T-helper 22 cell (primary cell): ENCODE measurements at places on chromosomes 4 and X.

DNA sequence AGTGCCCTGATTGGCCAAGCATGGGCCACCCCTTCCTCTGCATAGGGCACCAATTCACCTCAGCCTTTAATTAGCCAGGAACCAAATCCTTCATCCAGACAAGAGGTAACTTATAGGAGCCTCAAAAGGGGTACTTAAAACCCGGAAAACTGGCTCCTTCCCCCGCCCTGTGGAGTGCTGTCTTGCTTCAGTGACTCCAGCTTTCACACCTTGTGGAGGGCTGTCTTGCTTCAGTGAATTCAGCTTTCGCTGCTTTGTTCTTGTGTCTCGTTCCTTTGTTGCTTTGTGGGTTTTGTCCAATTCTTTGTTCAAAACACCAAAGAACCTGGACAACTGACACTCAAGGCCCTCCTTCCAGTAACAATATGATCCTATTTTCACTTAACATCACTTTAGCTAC, 82.2 kb upstream of the FRG1 start:
- DNase-seq: no peak

DNA sequence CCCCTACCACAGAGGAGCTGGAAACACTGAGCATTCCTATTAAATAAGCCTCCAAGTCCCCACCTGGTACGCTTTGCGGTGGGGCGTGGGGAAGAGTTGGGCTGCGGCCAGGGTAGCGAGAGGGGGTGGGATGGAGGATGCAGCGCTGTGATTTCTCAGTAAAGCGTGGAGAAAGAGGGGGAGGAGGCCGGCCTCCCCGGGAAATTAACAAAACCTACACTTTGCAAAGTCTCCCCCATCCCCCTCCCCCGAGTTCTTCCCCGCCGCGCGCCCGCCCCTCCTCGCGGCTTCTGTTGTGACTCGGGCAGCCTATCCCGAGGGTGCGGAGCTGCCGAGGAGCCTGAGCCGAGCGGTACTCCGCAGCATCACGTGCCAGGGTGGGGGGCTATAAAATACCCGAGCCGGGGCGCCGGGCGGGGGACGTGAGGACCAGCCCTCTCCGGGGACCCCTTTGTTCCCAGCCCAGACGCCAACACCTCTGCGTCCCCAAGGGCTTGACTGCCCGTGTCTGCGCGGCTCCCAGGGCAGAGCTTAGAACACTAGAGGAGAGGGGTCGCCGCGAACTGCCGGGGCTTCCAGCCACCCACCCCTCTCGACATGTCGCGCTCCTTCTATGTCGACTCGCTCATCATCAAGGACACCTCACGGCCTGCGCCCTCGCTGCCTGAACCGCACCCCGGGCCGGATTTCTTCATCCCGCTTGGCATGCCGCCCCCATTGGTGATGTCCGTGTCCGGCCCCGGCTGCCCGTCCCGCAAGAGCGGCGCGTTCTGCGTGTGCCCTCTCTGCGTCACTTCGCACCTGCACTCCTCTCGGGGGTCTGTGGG, at the start of gene GSX2:
TSS of gene GSX2 (plus strand) at position 416 of the 827 bp plus-strand sequence. CDS start at position 598, 182 bp downstream.
- DNase-seq: no peak

- no peak for DNase-seq
These were observed 25.2 kb downstream of the TIGD2 start for GRCh38 chr4:89136525-89136924.

DNA sequence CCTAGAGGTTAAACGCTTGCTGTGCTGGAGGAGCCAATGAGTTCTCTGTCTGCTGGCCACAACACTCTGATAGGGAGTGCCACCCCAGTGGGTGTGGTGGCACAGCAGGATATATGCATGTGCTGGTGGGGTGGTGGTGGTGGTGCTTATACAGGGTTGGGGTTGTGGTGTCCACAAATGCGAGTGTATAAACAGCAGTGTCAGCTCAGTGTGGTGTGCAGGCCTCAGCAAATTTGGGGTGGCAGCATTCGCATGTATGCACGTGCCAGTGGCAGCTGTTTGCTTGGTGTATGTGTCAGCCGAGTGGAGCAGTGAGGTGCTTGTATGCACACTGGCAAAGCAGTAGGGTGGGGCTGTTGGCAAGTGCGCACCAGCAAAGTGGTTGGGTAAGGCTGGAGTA, 157.4 kb downstream of the FAM47A start:
- DNase-seq: no peak

- no peak for DNase-seq
These were observed 48.9 kb upstream of the PPARGC1A start for GRCh38 chr4:23938796-23939195.

DNA sequence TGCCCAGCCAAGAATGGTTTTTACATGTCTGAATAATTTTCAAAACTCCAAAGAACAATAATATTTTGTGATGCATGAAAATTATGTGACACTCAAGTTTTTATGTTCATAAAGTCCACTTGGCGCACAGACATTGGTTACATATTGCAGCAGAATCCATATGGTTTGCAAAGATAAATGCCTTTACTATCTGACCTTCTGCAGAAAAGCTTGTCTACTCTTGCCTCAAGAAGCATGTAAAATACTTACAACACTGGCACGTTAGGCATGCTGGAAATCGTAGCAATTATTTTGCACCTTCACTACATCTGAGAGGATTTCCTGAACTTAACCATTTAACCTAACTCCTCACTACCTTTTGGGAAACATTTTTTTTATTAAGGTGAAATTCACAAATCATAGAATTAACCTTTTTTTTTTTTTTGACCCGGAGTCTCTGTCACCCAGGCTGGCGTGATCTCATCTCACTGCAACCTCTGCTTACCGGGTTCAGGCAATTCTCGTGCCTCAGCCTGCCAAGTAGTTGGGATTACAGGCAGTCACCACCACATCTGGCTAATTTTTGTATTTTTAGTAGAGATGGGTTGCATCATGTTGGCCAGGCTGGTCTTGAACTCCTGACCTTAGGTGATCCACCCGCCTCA, 3.5 kb upstream of the XG start:
- DNase-seq: no peak

DNA sequence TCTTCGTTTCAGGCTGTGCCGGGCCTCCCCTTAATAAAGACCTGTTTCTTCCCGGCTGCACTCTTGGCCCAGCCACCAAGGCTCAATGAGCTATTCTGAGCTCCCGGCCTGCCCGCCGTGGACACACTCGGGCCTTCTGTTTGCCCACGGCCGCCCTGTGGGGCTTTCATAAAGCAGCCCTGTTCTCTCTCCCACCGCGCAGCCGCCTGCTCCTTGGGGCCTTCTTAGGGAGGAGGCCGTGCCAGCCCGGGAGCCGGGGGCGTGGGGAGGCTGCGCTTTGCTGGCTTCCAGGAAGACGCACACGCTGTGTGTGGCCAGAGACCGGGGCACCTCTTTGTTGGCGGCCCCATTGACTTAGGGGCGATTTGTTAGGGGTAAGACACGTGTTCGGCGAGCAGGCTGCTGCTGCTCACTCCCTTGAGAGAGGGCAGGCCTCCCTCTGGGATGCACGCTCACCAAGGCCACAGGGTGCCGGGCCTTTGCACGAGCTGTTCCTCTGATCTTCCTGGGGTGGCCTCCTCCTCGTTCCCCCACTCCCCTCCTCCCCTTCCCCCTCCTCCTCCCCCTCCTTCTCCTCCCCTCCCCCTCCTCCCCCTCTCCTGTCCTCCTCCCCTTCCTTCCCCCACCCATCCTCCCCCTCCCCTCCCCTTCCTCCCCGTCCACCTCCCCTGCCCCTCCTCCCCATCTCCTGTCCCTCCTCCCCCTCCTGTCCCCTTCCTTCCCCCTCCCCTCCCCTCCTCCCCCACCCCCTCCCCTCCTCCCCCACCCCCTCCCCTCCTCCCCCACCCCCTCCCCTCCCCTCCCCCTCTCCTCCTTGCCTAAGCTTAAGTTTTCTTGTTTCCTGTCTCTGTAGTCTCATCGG, 11.3 kb downstream of the BLOC1S4 start:
- no peak for DNase-seq

GRCh38 chr4:171719691-171720090, 93.5 kb upstream of the GALNTL6 start:
- DNase-seq: no peak

DNA sequence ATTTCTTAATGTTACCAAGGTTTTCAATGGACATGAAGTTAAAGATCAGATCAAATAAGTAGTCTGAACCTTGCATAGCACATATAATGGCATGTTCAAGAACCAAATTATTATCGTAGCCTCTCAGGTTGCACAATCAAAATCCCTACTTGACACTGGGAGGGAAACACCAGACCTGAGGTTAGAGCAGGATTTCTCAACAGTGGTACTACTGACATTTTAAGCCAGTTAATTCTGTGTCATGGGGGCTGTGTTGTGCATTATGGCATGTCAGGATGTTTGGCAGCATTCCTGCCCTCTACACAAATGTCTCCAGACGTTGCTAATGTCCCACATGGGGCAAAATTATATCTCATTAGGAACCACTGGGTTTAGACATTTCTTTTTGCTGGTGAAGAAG, 20.8 kb downstream of the RLIM start:
- DNase-seq: no peak

- no peak for DNase-seq
These were observed 87.2 kb downstream of the GPR174 start for GRCh38 chrX:79231662-79232061.

DNA sequence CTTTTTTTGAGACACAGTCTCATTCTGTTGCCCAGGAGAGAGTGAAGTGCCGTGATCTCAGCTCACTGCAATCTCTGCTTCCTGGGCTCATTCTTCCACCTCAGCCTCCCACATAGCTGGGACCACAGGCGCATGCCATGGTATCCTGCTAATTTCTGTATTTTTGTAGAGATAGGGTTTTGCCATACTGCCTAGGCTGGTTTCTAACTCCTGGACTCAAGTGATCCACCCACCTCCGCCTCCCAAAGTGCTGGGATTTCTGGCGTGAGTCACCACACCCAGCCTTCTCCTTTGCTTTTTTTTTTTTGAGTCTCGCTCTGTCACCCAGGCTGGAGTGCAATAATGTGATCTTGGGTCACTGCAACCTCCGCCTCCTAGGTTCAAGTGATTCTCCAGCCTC, 94.1 kb downstream of the PDS5A start:
- no peak for DNase-seq

GRCh38 chr4:121877041-121877773, 6.9 kb upstream of the BBS7 start:
- DNase-seq: no peak

GRCh38 chr4:85081196-85081595, 114.7 kb upstream of the WDFY3 start:
- no peak for DNase-seq

DNA sequence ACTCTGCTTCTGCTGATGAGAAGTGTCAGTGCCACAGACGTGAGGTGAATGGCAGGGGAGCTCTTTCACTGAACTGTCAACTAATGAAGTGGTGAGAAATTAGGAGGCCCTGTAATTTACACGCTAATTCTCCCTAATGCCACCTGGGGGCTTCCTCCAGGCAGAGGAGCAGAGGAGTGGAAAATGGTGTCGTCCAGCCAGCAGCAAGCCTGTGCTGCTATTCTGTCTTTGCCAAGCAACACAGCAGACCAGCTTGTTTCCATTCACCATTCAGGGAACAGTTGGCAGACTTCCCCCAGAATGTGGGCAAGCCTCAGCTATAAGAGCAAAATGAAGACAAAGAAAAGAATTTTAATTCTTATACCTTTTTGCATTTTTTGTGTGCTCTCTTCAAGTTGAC, 245.2 kb upstream of the TET2 start:
- DNase-seq: no peak

- DNase-seq: no peak
These were observed 100.9 kb downstream of the CXXC4 start for GRCh38 chr4:104393655-104394324.

GRCh38 chrX:18973527-18974192, 10.3 kb downstream of the PHKA2 start:
- no peak for DNase-seq

DNA sequence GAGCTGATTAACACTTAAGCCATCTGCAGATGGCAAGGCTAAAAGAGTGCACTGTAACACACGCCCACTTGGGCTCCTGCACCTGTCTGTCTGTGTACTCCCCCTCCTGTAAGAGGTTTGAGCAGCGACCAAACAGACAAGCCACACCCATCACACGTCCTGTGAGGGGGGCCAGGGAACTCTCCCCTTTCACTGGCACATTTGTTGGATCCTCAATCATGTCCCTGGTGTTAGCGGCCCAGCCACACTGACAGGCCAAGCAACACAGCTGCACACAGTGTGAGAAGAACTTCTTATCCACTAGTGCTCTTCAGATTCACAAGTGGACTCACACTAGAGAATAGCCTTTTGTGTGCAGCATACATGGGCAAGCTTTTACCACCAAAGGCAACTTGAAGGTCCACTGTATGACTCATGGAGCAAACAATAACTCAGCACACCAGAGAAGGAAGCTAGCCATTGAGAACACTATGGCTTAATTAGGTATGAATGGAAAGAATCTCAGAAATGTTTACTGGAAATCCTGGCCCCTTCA, 29.1 kb upstream of the UTP14A start:
- no peak for DNase-seq

GRCh38 chrX:76821276-76821675, 393.8 kb downstream of the MAGEE1 start:
- DNase-seq: no peak

GRCh38 chrX:37644381-37645305, 40.9 kb upstream of the XK start:
- no peak for DNase-seq

DNA sequence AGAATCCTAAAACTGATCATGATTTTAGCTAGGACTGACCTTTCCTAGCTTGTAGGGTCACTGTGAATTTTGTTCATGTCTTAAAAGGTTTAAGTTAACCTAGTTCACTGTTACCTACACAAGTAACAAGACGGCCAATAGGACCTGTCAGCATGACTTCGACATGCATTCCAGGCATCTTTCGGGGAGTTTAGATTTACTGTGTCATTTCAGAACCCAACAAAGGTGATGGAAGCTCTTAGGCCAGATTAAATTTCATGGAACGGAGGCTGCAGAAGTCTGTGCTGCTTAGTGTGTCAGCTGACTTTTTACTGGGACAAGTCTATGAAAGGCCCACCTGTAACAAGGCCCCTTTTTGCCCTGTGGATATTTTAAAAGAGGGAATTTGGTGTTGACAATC, 93.1 kb downstream of the GATB start:
- DNase-seq: no peak

- DNase-seq: no peak
These were observed 257.1 kb downstream of the BANK1 start for GRCh38 chr4:102047616-102048015.

DNA sequence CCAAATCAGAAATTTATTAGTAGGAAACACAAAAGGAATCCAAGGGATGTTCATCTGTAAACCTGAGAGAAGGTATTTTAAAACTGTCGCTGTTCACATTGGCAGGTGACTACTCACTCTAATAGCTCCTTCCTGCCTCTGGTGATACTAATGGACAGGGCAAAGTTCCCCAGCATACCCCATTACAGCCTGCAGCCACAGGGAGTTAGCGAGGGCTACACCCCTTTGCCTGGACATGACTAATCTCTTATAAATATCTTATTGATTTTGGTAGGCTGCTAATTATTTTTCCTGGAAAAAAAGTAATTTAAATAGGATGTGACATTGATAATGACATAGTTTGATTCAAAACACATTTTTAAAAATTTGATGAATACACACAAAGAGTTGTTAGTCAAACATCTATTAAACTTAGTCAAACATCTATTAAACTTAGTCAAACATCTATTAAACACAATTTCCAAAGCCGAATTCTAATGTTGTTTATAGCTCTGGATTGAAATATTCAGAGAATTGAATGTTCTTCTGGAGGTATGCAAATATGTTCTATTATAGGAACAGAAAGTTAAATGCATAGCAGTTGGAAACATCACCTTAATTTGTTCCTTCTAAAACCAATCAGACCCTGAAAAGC, 83.0 kb upstream of the CBR4 start:
- no peak for DNase-seq

- DNase-seq: no peak
These were observed 517.5 kb downstream of the MID1IP1 start for GRCh38 chrX:39318506-39319343.
